ENCODE measurements at places on chromosomes 5 and 9.

DNA sequence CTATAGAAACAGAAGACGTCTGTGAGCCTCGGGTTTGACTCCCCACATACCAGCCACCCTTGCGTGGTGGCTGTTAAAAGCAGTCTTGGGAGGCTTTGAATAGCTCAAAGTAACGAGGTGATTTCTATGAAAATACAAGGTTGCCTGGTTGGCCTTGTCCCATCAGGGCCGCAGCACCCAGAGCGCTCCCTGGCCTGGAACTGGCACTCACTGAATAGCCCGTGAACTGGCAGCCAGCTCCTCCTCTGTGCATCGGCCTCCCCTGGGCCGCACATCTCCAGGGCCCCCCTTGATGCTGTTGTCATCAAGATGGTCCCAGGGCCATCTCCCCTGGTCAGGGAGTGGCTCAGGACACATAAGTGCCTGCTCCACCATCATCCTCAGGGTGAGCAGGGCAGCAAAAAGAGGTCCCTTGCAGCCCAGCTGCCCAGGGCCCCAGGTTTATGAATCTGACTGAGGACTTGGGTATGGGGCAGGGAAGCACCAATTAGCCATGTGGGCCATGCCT is 144.6 kb upstream of the PPP1R26 start:
- peak; percentile 18 for DNase-seq

DNA sequence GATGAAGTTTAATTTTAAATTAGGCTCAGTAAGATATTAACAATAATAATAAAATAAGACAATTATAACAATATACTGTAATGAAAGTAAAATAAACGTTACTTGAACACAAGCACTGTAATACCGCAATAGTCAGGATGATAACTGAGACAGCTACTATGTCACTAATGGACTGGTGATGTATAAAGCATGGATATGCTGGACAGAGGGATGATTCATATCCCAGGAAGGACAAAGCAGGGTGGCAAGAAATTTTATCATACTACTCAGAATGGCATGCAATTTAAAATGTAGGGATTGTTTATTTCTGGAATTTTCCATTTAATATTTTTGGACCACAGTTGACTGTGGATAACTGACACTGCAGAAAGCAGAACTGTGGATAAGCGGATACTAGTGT is 196.9 kb downstream of the VPS13A start:
- no peak for DNase-seq

- no peak for DNase-seq
Observed at GRCh38 chr9:86943201-86944113, 3.8 kb downstream of the GAS1 start.

DNA sequence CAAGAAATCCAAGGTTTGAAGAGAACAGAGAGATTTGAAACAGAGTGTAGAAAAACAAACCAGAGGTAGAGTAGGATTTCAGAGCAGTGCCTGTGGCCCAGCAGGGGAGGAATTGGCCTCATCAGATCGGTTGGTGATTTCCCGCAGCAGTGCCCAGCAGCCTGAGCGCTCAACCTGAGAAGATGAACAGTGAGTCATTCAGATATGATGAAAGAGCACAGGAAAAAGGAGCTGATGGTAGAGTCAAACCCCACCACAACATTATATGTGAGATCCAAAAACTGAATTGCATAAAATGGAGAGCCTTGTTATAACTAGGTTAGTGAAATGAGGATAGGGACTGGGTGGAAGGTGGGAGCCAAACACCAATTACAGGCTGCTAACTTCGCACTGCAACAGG is 248.9 kb downstream of the PIK3R1 start:
- no peak for DNase-seq

DNA sequence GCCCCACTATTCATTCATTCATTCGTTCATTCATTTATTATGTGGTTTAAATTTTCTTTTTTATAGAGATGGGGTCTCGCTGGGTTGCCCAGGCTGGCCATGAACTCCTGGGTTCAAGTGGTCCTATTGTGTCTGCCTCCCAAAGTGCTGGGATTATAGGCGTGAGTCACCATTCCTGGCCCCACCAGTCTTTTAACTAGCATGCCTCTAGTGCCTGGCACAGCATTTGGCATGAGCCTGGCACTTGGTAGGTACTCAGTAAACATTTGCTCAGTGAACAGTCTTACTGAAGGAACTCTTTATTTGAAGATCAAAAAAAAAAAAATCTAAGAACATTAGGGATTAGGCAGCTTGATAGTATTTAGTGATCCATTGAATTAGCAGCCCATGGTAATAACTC is 98.1 kb downstream of the KDM4C start:
- no peak for DNase-seq

DNA sequence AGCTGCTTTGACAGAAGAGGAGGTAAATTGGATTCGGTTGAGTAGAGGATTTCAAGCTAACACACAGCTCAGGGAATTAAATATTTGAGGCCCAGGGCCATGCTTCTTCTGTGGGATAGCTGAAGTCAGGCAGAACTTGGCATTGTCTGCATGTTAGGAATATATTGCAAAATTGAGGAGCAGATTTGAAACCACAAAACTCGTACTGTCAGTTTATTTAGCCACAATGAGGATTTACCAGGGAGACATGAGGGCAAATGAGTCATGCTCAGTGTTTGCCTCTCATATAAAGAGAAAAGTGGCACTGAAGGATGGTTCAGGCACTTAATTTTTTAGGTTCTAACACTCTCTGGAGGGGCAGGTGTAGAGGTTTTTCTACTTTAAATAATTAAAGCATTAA is 83.0 kb upstream of the PRLR start:
- no peak for DNase-seq

DNA sequence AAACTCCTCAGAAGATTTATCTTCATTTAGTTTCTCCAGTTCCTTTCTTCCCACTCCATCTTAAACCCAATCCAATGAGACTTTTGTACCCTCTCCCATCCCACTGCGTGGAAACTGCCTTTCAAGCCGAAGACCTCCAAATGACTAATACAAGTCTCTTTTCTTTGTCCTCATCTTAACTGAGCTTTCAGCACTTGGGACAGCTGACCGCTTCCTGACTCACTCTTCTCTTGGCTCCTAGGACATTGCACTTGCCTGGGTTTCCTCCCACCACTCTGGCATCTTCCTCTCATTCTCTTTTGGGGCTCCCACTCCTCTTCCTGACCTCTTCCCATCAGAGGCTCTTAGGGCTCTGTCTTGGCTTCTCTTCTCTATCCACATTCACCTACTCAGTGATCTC is 243.7 kb downstream of the HSPA4 start:
- no peak for DNase-seq

GRCh38 chr5:55711507-55712022 is 559 bp downstream of the SLC38A9 start:
- no peak for DNase-seq

DNA sequence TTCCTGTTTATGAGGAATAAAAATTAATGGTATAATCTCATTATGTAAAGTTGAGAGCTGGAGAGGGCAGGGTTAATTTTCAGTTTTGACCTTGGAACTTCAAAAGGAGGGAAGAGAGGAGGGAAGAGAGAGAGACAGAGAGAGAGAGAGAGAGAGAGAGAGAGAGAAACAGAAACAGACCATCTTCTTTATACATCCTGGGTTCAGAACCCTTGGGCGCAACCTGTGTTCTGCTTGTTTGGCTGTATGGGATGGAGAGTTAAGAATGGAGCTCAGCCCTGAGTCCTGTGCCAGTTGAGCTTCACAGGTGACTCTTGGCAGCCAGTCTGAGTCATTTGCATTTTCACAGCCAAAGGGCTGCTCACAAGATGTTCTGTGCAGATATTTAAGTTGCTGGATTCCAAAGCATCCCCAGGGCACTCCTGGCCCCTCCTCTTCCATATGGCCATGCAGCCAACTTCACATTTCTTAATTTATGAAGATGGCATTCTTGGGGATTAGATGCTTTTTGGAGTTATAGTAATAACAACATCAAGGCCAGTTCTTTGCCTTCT is 143.5 kb downstream of the CARTPT start:
- DNase-seq, result no peak

DNA sequence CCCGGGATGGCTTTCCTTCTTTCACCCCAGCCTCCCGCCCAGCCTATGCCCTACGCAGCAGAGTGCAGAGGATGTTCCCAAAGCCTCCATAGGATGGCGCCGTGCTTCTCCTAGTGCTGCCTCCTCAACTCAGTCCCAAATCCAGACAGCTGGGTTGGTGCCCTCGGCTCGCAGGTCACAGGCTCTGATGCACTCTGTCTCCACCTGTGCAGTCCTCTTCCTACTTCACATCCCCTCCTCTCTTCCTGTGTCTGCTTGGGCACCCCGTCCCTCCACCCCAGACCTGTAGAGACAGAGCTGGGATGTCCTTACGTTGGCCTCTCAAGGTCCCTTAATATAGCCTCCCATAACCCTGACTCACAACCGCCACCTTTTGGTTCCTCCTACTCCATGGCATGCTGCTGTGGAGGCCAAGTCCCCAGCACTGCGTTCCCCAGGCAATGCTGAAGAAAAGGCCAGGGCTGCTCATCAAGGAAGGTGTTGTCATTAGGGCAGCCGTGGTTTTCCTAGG is 314.4 kb downstream of the GADD45G start:
- DNase-seq, result peak; percentile 62

DNA sequence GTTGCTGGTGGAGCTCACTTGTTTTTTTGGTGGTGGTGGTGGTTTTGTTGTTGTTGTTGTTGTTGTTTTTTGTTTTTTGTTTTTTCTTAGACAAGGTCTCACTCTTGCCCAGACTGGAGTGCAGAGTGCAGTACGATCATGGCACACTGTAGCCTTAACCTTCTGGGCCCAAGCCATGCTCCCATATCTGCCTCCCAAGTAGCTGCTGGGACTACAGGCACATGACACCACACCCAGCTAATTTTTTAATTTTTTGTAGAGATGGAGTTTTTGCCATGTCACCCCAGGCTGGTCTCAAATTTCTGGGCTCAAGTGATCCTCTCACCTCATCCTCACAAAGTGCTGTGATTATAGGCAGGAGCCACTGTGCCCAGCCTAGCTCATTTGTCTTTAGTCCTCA is 53.5 kb downstream of the NUP214 start:
- DNase-seq, result no peak

DNA sequence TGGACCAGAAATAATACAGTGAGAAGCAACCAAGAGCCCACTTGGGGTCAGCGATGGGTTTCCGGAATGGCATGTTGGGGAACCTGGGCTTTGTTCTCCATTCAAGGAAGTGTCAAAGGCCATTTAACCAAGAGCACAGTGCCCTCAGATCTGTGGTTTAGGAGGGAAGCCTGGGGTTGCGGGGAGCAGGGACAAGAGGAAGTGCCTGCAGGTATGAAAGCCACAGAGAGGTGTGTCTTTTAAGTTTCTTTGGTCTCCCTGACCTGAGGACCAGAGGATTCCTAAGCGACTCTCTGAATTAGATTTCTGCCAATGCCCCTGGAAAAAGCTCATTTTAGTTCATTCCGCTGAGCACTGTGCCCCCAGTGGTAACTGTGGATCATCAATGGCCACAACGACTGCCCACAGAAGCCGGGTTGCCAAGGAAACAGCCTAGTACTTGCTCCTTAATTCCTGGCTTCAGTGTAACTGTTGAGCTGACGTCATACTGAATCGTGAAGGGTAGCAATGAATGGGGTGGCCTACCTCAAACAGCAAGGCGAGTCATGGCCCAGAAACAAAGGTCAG is 107.3 kb upstream of the SPIN1 start:
- DNase-seq, result no peak

- peak; percentile 97 for DNase-seq
Observed at GRCh38 chr5:90558344-90559192, at the start of gene ADGRV1. TSS of gene ADGRV1 (plus strand) at chr5:90558797. CDS start at chr5:90558896, 99 bp downstream.

DNA sequence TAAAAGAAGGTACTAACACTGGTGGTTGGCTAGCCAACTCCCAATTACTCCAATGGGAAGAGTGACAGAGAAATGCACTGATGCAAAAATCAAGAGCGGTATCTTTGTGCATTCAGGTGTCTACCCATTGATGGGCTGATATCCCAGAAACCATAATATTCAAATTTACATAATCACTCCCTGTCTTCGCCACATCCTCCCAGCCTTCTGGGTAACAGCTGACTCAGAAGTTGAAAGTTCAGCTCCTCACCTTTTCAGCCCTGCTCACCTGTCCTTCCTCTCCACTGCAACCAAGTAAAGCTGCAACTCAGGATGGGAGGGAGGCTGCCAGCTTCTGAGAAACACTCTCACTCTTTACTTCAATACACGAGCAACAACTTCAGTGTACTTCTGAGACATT is 6.9 kb downstream of the SUSD1 start:
- no peak for DNase-seq

GRCh38 chr5:148820461-148821395 is 5.7 kb upstream of the ADRB2 start:
- no peak for DNase-seq

DNA sequence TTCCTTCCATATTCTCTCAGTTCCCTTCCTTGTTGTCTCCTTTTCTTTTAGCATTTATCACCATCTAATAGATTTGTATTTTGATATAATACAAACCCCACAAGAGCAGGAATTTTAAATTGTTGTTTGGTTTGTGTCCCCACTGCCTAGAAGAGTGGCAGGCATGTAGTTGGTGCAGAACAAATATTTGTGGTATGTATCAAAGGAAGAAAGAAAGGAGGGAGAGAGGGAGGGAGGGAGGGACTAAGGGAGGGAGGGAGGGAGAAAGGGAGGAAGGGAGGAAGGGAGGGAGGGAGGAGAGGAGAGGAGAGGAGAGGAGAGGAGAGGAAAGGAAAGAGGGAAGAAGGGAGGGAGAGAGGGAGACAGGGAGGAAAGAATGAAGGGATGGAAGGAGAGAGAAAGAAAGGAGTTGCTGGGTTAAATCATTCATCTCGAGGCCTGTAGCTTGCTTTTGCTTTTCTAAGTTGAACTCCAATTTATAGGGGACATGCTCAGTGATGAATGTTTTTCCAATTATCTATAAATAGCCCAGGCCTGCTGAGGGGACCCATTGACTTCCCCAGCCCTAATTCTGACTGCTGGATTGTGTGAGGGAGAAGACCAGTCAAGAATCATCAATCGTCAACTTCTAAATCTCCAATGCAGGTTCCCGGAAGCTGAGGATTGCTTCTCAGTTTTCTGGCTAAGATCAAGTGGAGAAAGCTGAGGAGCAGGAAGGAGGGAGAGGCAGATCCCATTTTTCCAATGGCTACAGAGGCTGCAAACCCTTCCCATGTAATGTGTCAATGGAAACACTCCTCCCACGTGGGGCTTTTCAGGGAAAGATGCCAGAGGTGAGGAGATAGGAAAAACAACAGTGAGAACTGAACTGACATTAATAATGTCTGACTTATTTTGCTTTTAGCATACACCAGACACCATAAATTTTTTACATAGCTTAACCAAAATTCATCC is 320.7 kb downstream of the ASTN2 start:
- no peak for DNase-seq

DNA sequence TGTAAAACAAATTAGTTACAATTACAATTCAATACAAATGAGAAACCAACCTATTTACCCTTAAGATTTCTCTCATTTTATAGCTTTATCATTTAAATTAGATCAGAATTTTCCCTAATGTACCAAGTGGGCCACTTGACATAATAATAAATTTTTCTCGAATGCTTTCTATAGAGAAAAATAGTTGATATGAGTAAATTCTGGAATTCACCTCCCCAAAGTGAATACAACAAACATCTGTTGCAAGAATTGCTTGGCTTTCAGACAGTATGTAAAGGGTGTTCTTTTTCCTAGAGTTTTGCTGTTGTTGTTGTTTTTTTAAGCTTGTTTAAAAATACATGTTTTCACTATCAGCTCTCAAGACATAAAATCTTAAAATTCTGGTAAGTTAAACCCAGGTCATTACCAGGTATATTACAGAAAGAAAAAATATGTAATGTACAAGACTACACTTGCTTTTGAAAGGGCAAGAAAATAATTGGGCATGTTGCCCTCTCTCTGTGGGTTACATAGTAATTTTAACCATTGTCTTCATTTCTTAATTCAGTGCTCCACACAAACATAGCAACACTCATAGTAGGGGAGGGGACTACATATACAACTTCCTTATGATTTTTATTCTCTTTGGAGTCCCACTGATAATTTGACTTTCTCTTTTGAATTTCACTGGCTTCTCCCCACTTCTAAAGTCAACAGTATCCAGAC is 200.6 kb downstream of the ARL15 start:
- DNase-seq, result no peak
